ENCODE measurements at places on chromosomes 3 and 15.

- no peak for DNase-seq
Observed at GRCh38 chr3:116423945-116424344, 21.3 kb downstream of the LSAMP start.

DNA sequence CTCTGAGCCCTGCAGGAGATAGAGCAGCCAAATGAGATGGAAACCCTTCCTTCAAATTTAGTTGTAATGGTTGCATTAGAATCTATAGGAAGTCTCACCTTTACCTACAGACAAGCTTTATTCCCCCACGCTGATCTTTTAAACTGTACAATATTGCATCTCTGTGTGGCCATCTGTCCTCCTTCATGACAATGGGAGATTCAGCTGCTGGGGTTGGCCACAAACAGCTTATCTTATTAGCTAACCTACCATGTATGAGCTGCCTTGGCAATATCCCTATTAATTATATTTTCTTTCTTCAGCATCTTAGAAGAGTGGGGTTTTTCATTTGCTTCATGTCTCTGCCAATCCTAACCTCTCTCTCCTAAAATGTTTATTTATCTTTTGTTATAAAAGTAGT, 238.7 kb upstream of the NR2E3 start:
- DNase-seq = no peak

DNA sequence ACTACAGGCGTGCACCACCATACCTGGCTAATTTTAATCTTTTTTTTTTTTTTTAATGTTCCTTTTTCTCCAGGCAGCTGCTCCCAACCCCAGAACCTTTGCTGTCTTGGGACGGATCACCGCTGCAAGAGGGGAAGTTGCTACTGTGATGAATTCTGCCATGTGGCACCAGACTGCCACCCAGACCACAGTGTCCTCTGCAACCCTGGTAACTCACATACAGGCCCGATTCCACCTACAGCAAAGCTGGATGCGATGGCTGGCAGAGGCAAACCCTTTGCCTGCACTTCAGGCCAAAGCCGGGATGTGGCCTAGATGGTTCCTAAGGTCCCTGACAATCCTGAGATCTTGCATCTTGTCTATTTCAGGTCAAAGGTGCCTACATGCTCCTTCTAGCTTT, 12.7 kb upstream of the MUC20 start:
- no peak for DNase-seq

- no peak for DNase-seq
Observed at GRCh38 chr3:151265866-151266265, 12.5 kb downstream of the P2RY14 start.

DNA sequence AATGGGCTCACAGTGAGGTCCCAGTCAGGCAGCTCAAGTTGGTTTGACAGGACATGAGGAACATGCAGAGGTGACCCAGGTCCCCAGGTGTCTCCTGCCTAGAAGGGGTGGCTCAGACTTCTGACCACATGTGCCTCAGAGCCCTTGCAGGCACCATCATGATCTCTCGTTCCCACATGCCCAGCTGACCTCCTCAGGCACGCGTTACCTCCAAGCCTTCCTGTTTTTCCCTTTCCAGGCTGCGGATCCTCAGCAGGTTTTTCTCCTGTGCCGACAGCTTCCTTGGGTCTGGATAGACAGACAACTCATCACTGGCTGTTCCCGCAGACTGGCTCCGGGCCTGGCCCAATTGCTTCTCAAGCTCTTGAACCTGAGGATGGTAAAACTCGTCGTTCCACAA, 30.4 kb downstream of the CCDC13 start:
- no peak for DNase-seq

DNA sequence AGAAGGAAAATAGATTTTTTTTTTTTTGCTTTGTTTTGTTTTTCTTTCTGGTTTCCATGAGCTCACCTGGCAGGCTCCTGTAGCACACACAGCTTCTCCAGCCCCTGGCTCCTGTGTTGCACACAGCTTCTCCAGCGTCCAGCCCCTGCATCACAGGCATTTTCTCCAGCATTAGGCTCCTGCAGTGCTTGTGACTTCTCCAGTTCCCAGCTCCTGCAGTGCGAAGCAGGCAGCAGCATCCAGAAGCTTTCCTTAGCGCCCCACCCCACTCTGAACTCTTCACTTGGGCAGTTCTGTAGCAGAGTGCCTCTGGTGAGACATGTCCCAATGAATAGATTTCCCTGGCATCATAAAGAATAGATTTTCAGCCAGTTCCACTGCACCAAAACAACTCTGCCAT, 5.5 kb upstream of the CCDC39 start:
- DNase-seq = no peak

GRCh38 chr3:145094355-145094941, 1066.5 kb downstream of the PLOD2 start:
- DNase-seq = no peak

GRCh38 chr15:90352107-90352893, at the start of gene ZNF774:
ZNF774 (plus strand) TSS chr15:90352284; CDS start chr15:90354661, 2,377 bp downstream.
- DNase-seq = peak; percentile 80

- DNase-seq = no peak
Observed at GRCh38 chr3:46859001-46859710, 4.1 kb downstream of the MYL3 start.

DNA sequence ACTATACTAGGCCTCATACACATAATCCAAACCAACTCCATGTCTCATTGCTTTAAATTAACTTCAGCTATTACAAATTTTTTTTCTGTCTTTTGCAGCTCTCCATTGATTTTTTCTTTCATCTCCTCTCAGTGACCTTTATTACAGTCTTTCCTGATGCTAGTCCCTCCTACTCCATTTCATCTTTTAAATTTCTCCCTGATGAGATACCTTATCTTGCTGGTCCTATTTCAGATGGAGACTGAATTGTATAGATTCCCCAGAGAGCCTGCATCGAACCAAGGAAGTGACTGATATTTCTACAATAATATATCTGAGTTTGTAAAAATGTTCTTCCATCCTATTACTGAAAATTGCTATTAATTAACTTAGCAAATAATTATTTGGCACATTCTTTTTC, 45.7 kb upstream of the NEO1 start:
- DNase-seq = no peak

- DNase-seq = no peak
Observed at GRCh38 chr3:155441026-155441425, 147.5 kb upstream of the STRIT1 start.

DNA sequence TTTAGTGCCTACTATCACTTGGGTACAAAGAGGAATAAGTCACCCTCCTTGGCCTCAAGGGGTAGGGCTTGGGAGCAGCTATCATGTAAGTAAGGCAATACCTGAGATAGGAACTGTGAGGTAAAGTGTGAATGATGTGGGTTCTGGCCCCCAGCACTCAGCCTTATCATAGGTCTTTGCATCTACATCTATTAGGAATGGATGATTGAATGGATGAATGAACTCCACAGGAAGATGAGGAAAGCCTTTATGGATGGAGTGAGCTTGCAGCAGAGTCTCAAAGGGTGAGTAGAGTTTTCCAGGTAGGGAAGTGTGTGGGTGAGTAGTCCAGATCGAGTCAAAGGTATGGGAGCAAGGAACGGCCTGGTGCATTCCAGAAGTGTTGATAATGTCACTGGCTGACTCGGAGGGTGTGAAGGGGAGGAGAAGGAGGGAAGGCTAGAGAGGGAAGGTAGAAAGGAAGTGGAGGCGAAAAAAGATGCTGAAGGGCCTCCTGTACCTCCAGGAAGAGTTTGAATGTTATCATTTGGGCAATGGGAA, 13.1 kb upstream of the ABHD2 start:
- no peak for DNase-seq

DNA sequence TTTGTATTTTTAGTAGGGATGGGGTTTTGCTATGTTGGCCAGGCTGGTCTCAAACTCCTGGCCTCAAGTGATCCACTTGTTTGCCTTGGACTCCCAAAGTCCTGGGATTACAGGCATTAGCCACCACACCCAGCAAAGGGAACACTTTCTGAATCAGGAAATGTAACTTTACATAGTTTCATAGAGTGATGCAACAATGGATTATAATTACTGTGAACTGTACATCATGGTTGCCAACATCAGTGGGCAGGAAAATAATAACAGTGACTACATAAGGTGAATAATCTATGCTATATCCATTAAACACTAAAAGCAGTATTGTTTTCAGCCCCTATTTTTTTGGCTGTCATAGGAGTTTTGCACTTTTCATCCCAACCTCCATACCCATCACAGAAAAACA, 5.0 kb upstream of the KPNA1 start:
- DNase-seq = no peak

- no peak for DNase-seq
Observed at GRCh38 chr3:67033079-67033478, 35.0 kb downstream of the KBTBD8 start.

DNA sequence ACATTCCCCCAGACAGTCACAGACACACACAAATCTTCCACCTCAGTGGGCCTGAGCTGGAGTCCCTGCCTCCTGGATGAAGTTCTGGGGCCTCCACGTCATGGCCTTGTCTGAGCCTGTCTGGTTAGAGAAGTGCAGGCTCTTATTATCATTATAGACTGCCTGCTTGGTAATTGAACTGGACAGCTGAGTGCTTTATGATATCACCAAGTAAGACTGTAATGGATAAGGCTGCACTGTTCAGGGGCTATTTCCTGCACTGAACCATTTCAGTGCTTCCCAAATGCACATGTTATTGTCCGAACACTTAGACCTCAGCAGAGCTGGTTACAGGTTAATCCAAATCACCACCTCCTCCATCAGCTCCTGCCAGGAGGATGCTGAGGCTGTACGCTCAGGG, 8.7 kb upstream of the ST6GAL1 start:
- no peak for DNase-seq

DNA sequence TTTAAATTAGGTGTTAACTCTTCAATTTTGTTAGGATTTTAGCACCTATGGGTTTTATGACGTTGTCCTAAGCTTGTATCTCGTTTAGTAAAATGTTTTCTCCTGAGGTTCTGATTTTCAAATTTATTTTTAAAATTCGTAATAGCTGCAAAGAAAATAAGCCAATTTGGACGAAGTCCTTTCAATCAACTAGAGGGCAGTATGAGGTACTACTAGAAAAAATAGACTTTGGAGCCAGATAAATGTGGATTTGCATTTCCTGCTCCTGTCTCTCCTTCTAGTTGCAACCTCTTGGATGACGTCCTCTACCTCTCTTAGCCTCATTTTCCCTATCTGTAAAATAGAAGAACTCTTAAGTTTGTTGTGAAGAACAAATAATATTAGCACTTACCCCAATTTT, 81.1 kb downstream of the SLTM start:
- no peak for DNase-seq

DNA sequence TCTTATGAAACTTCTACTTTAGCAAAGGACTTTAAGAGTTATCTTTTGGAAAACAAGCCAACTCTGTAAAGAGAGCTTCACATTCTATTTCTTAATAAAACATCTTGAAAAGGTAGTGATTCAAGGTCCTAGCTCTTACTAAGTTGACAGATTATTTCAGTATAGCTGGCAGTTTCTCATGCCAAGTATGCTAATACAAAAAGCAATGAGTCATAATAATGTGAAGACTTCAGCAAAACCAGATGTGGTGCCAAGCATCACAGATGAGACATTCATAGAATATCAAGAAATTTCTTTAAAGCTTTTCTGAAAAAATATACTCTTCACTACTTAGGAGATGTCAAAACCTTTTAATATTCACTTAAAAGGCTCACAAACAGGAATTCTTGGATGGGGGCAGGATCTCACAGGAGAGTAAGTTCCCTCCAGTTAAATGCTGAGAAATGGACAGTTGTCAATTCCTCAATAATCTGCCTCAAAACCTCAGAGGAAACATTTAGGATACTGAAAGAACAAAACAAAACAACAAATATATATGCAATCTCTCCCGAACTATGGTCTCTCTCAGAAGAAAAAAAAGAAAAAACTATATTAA, 45.6 kb downstream of the DCBLD2 start:
- no peak for DNase-seq

- no peak for DNase-seq
Observed at GRCh38 chr3:87549208-87549607, 272.8 kb upstream of the POU1F1 start.

DNA sequence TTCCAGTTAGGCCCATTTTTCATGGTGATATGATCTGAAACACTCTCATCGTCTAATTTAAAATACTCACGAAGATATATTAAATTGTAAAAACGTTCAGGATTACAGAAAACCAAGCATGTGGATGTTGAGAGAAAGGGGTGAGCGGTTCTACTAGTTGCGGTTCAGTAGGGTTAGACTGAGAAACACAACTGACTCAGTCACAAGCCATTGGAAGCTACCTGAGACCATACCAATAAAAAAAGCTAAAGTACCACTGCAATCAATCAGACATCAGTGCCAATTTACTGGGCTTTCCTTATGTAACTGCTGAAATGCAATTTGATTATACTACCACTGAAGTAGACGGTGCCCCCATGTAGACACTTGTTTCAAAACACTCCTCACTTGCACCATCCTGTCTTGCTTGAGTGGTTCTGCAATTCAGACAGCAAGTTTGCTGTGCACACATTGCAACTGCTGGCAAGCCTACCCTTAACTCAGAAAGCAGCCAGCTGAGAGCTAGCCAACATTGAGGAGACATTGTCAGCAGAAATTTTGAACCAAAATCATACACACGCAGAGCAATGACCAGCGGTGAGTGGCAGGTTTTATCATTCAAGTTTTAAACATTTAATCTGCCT, 368.7 kb upstream of the ARHGEF26 start:
- no peak for DNase-seq

DNA sequence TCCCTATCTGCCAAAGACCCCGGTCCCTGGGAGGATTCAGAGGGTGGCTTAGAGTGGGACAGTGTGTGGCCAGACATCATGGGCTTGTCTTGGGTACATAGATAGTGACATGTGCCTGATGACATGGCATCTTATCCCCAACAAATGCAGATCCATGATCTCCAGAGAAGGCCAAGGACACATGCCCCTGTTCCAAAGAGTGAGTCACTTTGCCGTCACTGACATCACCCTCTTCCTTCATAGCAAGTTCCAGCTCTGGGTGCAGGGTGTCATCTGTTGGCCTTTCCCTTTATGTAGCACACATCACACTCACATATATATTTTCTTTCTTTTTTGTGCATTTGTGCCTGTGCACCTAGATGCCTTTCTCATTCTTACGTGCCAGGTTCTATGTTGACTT, 350.5 kb downstream of the LRTM1 start:
- no peak for DNase-seq

DNA sequence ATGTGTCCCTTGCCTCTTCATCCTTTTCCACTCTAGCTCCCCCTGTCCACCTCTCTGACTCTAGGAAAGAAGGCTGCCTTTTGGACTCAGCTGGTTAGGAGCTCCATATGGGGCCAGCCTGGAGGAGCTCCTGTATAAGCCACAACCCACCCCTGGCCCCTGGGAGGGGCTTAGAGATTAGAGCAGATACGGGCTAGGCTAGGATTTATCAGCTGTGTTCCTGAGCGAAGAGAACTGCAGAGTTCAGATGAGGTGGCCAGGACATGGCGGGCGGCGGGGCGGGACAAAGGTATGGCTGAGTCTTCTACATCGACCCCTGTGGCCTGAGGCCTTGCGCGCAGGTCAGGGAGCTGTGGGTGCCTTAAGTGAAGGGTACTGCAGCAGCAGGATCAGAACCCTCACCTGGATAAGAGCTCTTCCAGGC, 7.9 kb downstream of the NBEAL2 start:
- DNase-seq = no peak

- DNase-seq = no peak
Observed at GRCh38 chr15:40337597-40337996, 3.1 kb downstream of the CCDC9B start.

GRCh38 chr15:47715856-47716445, 1.4 kb upstream of the SEMA6D start:
- no peak for DNase-seq

- DNase-seq = no peak
Observed at GRCh38 chr15:78205337-78205736, 29.0 kb downstream of the ACSBG1 start.
